ENCODE measurements at places on chromosomes 7 and 10. TPM values are rescaled to one million over a fixed set of nuclear protein-coding genes. Genes with fewer than 3 reads are reported as not detected.

GRCh38 chr7:25615593-25615992 lies 387.3 kb upstream of the NPVF start:
- no peak for DNase-seq

GRCh38 chr7:26482927-26483326 lies 191.3 kb downstream of the SNX10 start:
- no peak for DNase-seq

DNA sequence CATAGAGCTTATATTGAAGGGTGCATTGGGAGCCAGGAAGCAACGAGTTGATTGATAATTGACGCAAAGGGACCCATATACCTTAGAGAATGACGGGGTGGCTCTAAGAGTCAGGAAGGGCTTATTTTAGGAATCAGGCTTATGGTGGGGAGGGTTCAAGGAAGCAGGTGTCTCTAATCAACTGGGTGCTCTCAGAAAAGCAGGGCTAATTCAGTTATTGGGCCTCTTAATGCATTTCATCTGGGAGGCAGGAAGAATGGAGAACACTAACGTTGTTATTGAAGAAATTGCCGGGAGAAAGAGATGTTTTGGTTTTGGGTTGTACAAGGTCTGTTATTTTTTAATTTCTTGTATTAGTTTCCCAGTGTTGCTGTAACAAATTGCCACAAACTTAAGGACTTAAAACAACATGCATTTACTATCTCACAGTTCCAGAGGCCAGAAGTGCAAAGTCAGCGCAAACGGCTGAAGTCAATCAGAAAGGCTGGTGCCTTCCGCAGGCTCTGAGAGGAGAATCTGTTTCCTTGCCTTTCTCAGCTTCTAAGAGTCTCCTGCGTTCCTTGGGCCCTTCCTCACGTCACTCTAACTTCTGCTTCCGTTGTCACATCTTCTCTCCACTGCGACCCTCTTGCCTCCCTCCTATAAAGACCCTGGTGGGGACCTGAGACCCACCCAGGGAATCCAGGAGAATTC lies 328.4 kb upstream of the C7orf33 start:
- DNase-seq = no peak

ELFN1 gene
- 10.0 TPM for polyA plus RNA-seq

ZNF467 gene
- 35.6 TPM for polyA plus RNA-seq

CCDC172 gene
- not detected for polyA plus RNA-seq

DNA sequence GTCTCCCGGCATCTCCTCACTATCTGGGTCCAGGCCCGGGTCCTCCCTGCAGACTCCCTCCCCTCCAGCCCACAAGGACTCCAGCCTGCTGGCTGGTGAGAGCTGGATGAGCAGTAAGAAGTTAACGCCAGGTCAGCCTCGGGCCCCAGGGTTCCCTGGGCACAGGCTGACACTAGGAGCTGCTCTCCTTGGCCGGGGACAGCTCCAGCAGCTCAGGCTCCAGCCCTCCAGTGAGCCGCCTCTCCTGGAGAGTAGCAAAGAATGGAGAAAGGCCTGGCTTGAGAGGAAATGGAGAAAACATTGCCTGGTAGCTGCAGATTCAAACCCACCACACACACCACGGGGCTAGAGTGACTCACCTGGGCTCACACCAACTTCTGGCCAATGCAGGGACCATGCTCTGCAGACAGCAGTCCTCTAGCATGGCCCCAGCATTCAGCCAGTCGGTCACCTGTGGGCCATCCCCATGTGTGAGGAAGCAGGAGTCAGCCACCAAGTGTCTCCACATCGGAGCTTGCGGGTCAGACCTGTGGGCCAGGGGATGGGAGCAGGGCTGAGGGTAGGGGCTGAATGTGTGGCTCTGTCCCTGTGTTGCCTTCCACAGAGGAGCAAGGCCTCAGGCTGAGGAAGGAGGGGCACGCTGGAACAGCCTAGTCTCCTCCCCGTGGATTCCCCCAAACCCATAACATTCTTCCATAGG lies 6.5 kb downstream of the SAP25 start:
- no peak for DNase-seq

GRCh38 chr7:91266067-91266688 lies 1.9 kb downstream of the FZD1 start:
- no peak for DNase-seq

DNA sequence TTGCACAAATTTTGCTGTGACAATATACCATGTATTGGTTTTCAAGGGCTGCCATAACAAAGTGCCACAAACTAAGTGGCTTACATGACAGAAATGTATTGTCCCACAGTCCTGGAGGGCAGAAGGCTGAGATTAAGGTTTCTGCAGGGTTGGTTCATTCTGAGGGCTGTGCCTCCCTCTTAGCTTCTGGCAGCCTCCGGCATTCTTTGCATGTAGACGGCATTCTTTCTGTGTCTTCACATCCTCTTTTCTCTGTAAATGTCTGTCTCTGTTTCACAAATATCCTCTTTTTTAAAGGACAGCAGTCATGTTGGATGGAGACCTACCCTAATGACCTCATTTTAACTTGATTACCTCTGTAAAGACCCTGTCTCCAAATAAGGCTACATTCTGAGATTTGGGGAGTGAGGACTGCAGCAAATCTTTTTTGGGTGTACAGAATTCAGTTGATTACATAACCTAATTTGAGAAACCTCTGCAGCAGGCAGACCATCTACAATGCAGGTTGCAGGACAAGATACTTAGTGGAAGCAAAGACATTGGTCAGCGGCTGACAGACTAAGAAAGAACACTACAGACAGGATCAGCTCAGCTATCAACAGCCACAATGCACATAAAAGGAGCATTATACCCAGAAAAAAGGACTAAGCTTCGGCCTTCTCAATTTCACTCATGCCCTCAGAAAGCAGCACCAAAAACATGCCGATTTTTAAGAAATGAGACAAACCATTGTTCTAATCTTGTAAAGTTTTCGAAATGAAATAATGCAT lies 84.6 kb upstream of the FAM3C start:
- no peak for DNase-seq

Measured in renal cortex interstitium (tissue), 15 donors.